ENCODE measurements at places on chromosomes 2 and 18.

GRCh38 chr2:138391946-138392345 is 109.6 kb upstream of the SPOPL start:
- no peak for DNase-seq

GRCh38 chr18:8416212-8417019 is 192.8 kb upstream of the RAB12 start:
- DNase-seq = no peak

GRCh38 chr2:240437861-240438809 is 2.7 kb downstream of the GPC1 start:
- peak; percentile 75 for DNase-seq

DNA sequence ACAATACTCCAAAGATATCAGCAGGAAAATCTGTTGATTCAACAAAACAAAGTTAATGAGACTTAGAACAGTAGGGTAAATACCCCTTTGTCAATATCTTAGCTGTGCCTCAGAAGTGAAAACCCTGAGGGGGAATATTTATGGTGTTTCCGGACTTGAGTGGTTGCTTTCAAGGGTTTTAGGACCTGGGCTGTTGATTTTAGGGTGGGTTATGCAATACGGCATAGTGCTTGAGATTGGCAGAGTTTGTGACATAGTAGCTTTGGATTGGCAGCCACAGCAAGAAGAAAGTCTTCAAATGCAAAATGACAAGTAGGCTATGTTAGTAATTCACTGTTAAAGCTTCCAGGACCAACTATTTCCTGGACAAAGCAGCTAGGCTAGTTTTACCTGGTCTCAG is 826.3 kb upstream of the CDH2 start:
- DNase-seq = no peak

GRCh38 chr2:181456660-181457120 is 496 bp upstream of the ITGA4 start:
- peak; percentile 73 for DNase-seq

DNA sequence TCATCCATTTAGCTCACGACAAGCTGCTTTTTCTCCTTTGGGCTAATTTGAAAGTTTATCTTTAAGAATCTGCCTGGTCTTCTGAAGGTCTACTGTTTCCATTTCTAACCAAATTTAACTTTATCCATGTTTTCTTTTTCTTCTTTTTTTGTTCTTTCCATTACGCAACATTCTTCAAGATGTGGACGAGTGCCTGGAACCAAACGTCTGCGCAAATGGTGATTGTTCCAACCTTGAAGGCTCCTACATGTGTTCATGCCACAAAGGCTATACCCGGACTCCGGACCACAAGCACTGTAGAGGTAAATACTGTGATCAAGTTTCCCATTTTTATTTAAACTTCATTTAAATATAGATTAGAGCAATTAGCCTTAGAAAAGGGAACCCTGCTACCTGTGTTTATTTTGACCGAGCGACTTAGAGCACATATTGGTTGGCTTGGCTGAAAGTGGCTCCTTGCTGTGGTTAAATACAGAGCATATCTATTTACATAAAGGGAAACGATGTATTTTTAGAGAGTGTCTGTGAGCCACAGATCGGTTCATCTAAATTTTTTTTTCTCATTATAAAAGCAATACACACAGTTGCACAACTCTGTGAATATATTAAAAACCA is 183.4 kb upstream of the RASGRP3 start:
- no peak for DNase-seq

DNA sequence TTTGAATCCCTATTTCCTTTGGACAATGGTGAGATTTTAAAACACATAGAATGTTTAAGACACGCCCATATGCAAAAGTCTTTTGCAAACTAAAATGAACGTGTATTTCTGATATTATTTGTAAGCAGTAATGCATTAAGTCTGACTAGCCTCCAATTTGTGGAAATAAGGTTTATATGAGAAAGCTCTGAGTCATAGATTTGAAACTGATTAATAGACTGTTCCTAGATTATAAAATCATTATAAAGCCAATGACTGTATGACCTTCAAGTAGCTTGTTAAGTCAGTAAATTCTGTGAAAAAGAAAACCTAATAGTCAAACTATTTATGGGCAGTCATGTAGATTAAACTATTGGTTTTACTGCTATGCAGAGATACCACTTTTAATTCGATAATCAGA is 12.8 kb upstream of the EFEMP1 start:
- no peak for DNase-seq

GRCh38 chr2:3622967-3623366 is 28.1 kb downstream of the COLEC11 start:
- no peak for DNase-seq

- DNase-seq = no peak
These were observed 237.5 kb upstream of the CHAC2 start for GRCh38 chr2:53530126-53530525.
